Dorsolateral prefrontal cortex (tissue), 122 donors: ENCODE measurements at places on chromosomes 13 and 19.

DNA sequence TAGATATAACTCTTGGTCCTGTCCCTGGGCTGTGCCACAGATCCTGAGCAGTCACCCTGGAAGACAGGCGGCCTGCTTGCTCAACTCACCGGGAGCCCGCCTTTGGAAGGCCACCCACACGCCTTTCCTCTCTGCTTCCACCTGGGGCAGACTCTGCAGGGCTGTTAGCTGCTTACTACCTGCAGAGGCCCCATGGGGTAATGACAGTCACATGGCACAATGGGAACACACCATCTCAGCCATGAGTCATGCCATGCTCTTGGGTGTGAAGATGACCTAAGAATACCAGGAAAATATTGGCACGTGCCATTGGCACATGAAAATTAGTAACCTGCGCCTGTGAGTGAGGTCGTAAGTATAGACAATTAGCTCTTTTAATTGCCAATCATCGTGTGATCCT, 108.6 kb downstream of the COL4A2 start:
- DNase-seq, result no peak

GRCh38 chr19:38319421-38320258, at the start of gene KCNK6:
Gene KCNK6 (plus strand): TSS chr19:38319845. CDS start chr19:38319951, 106 bp downstream.
- no peak for DNase-seq

DNA sequence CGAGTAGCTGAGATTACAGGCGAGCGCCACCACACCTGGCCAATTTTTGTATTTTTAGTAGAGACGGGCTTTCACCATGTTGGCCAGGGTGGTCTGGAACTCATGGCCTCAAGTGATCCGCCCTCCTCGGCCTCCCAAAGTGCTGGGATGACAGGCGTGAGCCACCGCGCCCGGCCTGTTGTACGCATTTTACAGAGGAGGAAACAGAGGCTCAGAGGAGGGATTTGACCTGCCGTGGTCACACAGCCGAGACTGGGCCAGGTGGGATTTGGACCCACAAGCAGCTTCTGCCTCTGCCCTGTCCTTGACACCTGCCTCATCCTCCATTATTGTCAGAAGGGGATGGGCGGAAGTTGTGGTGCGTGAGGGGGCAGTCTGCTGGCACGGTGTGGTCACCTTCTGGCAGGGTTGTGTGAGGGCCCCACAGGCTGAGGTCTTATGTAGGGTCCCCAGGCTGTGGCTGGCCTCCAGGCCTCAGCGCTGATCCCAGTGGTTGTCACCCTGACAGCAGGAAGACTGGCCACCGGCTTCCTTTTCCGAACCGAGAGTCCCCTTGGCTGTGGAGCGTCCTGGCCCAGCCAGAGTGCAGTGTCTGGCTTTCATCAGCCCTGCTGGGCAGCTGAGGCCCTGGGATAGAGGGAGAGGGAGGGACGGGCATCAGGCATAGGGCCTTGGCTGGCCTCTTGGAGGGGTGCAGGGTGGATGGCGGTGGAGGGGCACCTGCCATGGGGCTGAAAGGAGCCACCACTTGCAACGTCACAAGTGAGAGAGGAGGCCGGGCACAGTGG, 20.3 kb downstream of the NFIC start:
- DNase-seq, result no peak

GRCh38 chr19:46715975-46716671, 791 bp downstream of the PRKD2 start:
- no peak for DNase-seq

DNA sequence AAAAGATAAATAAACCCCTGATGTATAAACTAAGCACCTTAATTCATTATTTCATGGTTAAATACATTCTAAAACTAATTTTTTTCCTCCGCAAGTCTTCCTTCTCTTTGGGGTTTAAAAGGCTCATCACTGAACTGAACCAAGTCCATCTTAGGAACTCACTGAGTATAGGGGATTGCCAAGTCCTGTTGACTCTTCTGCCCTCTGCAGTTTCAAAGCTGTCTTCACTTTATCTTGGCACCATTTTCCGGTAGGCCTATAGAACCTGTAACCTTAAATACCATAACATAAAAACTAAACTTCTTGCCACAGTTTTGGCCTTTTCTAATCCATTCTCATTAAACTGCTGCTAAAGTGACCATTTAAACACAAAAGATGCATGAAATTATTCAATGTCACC, 66.5 kb upstream of the USPL1 start:
- no peak for DNase-seq

DNA sequence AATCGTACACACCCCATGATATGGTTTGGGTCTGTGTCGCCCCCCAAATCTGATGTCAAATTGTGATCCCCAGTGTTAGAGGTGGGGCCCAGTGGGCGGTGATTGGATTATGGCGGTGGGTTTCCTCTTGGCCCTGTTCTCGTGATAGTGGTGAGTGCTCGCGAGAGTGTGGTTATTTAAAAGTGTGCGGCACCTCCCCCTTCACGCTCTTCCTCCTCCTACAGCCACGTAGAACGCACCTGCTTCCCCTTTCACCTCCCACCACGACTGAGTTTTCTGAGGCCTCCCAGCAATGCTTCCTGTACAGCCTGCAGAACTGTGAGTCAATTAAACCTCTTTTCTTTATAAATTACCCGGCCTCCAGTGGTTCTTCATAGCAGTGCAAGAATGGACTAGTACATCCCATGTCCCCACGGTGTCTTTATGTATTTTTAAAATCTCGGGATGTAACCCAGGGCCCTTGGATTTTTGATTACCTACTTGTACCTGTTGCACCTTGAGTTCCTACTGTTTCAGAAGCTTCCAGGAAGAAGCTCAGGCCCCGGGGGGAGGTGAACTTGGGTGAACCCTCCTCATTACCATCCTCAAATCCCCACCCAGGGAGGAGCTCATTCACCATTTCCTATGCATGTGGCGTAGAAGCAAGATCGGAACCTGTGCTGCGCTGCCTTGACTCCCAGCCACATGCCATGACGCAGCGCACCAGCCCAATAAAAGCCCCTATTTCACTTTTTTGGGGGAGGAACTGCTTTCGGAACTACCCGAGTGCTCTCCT, 52.4 kb downstream of the TEX29 start:
- DNase-seq, result no peak
